ENCODE measurements at places on chromosomes 2 and 18.

- no peak for DNase-seq
These were observed 236.3 kb upstream of the RASGRP3 start for GRCh38 chr2:33240178-33240577.

DNA sequence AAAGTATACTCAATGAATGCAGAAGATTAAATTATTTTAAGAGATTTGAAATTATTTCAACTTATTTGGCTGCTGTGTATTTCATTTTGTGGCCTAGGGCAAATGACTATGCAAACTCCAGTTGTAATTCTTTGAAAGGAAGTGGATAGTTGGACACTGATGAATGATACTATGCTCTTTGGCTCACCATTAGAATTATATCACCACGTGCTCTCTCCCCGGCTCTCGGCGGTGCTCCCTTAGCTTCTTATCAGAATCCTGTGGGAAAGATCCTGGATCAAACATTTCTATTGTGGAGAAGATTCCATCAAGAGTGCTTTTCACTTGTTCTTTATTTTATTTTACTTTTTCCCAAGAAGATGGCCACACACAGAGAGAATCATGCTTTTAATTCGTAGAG is 55.2 kb downstream of the ADCYAP1 start:
- no peak for DNase-seq

- DNase-seq: no peak
These were observed 72.5 kb downstream of the ARL6IP6 start for GRCh38 chr2:152790883-152791282.

DNA sequence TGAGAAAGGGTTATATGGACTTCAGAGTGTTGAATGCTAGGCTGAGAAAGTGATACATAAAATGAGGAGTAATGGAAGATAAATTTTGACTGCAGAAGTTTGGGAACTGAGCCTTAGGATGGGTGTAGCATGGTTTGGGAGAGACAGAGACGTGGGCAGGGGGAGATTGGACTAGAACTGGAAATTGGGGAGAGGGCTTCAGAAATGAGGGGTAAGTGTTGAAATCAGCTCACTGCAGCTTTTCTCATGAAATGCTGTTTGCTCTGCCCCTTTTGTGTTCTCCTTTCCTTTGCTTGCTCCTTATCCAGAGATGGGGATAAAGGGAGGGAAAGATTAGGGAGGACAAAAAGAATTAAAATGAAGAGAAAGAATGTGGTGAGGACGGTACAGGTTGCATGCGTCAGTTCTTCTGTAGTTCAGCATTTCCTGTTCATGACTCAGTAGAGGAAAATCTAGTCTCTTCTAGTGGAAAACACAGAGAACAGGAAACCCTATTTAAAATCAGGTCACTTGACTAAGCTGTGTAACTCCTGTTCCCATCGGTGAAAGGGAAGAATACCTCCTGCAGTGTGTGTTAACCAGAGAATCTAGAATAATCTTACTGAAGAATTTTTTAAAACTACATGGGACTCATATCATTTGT is 105.6 kb downstream of the CRIM1 start:
- no peak for DNase-seq

DNA sequence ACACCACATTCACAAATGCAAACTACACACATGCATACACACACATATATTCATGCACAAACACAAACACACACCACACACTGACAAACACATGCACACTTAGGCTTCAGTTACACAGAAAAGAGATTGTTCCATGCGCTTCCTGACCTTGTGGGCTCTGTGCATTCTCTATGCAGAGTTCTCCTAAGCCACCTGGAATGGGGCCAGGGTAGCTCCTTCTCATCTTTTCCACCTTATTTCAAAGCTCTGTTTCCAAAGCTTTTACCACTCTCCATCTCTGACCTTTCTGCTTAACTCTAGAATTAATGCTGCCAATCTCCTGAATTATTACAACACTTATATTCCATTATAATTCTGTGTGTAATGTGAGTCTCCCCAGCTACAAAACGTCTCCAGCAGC is 522.3 kb upstream of the MYT1L start:
- DNase-seq: no peak

DNA sequence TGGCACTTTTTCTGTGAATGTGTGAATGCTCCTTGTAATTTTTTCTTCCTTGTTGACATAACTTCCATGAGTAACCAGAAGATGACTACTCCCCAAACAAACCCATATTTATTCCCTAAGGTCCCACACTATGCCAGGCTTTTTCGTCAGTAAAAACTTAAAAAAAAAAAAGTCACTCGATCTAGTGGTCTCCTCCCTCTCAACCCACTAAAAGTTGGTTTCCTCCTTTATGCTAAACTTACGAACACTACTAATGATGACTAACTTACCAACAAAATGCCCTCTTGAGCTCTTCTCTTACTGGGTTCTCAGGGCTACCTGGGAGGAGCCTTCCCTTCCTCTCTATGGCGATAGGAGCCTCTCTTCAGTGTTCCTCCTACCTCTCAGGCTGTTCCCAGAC is 18.2 kb downstream of the ACVR1 start:
- no peak for DNase-seq

GRCh38 chr2:59935005-59935404 is 618.4 kb downstream of the BCL11A start:
- DNase-seq: no peak

- DNase-seq: no peak
These were observed 461.4 kb downstream of the RNF144A start for GRCh38 chr2:7378591-7378990.

DNA sequence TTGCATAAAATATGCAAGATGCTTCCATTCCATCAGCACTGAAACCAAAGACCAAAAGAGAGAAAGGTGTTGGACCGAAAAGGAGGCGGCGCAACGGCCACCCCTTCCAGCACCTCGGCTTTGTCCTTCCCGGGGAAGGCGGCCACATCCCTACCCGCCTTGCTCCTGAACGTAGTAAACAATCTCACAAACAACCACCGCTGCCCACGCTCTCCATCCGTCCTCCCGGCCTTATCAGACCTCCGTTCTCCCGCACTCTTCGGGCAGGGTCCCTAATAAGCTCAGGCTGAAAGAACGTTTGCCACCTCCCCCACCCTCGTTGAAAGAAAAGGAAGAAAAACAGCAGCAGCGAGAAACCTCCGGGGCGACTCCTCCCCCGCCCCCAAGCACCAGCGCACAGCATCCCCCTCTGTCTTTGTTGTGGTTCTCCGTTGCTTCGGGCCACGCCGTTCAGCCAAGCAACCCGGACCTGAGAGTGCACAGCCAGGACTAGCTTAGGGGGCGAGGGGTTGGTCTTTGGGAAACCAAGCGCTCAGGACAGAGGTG is 4.4 kb downstream of the EVX2 start:
- DNase-seq: no peak

GRCh38 chr2:222950638-222951285 is 89.9 kb downstream of the ACSL3 start:
- no peak for DNase-seq

DNA sequence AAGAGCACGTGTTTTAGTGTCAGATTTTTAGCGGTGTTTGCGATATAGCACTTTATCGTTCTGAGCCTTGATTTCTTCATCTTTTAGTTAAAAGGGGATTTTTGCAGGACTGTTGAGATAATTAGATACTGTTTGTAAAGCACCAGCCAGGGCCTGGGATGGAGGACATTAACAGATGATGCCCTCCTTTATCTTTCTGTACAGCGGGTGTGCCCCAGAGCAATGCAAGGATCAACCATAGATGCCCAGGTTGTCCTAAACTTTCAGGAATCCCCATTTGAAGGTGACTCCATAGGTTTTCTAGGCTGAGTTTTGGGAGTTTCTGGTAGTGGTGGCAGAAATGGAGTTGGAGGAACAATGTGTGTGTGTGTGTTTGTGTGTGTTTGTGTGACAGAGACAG is 97.0 kb upstream of the SPRED2 start:
- no peak for DNase-seq

DNA sequence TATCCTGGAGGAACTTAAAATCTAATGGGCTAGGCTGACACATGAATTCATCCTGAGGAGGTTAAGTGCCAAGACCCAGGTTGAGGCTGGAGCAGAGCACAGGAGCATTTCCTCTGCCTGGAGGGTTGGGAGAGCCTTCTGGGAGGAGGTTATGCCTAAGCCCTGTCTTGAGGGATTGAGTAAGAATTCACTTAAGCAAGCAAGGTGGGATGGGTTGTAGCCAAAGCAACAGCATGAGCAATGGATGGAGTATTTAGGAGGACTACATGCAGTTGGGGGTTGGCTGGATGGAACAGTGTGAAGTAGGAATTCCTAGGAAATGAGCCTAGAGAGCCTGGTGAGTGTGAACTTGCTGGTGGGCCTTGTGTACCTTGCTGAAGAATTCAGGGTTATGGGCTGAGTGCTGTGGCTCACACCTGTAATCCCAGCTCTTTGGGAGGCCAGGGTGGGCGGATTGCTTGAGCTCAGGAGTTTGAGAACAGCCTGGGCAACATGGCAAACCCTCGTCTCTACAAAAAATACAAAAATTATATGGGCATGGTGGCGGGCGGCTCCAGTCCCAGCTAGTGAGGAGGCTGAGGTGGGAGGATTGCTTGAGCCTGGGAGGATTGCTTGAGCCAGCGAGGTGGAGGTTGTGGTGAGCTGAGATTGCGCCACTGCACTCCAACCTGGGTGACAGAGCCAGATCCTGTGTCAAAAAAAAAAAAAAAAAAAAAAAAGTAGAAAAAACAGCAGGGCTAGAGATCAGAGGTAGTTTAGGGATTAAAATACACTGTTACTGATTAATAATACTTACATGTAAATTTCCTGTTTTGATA is 22.2 kb downstream of the TANC1 start:
- no peak for DNase-seq

DNA sequence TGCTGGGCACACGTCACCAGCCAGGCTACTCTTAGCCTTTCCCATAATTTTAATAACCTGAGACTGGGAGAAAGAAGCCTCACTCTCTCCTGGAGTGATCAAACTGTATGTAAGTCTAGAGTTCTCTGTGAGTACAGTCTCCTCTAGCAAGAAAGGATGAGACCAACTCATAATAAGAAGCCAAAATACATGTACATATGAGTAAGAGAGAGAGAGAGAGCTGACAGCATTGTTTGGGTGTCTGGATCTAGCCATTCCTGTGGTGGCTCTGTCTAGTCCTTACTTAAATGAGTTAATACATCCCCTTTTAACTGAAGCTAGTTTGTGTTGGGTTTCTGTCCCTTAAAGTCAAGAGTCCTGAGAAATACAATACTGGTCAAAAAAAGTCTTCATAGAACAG is 26.0 kb upstream of the ANXA4 start:
- DNase-seq: no peak

GRCh38 chr2:71910277-71910676 is 237.4 kb downstream of the CYP26B1 start:
- no peak for DNase-seq

- DNase-seq: no peak
These were observed 35.0 kb downstream of the TTC32 start for GRCh38 chr2:19866771-19867170.

DNA sequence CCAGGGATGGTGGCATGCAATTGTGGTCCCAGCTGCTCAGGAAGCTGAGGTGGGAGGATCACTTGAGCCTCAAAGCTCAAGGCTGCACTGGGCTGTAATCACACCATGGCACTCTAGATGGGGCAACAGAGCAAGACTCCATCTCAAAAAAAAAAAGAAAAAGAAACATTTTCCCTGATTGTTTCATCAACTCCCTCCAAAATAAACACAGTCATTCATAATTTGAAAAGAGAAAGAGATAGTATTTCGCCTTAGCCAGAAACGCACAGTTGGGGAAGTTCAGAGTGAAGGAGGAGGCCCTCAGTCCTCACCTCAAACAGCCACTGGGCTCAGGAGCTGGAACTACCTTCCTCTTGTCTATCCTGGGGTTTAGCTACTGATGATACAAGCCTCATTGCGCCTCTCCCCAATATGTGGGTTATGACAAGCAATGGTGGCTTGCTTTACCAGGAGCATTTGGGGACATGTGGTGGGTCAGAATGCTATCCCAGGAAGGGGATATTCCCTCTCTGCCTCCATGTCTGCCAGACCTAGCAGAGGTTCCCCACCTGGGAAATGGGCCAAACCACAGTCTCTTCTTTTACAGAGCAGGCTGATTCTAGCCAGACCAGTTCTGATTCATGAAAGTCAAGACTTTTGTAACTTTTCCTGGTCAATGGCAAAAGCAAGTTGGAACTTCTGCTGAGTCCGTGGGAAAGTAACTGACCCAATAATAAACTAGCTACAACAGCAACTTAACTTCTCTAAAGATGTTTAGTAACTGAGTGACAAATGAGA is 22.2 kb upstream of the TMEM87B start:
- DNase-seq: no peak

DNA sequence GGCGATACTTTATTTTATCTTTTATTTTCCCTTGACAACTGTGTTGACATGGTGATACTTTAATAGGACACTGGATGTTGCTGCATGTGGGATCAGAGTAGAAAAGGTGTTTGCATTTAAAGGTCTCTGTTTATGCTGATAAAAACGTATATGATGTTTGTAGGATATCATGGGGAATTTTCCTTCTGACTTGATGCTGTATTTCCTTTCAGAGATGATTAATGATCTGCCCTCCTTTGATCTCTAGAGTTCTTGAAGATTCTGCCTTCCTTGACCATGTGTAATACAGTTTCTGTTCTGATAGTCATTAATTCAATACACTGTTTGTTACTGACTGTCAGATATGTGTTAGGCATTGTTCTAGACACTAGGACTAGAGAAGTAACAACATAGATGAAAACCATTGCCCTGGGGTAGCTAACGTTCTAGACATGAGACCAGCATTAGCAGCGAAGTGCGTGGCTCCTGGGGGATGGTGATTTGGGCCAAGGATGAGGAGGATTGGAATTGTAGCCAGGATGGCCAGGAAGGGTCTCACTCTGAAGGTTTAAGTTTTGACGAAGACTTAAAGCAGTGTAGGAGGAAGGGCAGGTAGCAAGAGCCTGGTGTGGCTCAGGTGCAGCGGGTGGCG is 2.8 kb downstream of the ATG4B start:
- no peak for DNase-seq

DNA sequence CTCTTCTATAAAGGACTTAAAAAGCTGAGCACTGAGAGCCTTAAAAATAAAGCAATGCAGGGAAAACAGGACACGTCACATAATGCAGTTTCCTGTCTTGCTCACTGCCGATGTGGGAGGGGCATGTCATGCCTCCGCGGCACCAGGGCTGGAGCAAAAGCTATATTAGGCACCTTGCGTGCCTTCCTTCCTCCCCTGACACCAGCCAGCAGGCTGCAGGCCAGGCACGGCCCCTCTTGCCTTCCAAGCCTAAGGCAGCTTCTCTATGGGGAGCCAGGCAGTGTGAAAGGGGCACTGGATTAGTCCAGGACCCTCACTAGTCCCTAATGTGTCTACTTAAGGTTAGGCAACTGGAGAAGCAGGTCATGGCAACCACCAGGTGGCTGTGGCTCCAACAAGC is 26.3 kb downstream of the MRPL35 start:
- no peak for DNase-seq

DNA sequence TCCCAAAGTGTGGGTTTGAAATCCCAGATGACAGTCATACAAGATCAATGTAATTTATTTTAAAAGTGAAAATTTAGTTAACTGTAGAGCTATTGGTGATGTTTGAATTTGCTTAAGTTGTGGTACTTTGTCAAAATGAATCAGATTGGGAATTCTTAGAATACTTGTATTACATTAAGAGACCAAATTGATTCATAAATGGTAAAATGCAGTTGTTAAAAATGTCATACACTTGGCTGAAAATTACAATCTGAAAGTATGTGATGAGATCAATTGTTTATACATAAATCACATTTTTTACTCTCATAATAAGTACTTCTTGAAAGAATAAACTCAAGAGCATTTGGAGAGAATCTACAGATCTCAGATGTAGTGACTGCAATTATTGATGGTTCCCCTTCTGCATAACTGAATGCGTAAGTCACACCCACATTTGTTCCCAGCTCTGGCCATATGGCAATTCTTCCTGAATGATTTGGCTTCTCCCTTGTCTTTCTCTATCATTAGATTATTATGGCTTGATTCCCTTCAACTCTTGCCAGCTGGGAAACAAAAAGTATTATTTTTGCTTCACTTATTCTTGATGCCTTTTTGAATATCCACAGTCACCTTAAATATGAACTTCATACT is 558.5 kb downstream of the CPS1 start:
- no peak for DNase-seq

Data from T-helper 9 cell (primary cell).